ENCODE measurements at places on chromosomes 6 and 20.

DNA sequence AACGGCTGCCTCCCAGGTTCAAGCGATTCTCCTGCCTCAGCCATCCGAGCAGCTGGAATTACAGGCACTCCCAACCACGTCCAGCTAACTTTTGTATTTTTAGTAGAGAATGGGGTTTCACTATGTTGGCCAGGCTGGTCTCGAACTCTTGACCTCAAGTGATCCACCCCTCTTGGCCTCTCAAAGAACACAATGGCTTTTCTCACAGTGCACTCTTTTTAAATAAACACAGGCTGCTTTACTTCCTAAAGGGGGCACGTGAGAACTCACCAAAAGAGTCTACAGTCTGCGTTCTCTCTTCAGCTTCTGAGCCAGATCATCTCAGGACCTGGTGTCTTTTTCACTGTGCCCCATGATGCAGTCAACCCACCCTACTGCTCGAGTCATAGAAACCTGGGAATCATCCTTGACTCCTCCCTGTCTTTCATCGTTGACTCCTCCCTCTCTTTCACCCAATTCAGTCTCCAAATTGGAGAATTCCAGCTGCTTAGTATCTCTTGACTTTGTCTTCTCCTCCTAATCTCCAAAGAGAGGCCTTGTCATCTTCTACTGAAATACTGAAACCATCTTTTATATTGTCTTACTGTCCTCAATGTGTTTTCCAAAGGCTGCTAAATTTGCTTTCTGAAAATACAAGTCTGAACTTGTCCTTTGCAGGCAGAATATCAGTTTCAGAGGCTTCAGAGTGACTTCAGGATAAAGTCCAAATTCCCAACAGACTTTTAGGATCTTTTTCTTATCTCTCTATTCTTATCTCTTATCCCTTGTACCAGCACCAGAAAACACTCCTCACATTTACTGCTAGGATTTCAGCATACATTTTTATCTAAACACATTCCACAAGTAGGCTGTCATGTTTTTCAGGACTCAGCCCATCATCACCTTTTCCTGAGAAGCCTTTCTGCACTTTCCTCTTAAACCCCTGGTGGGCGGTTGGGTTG, 323.4 kb downstream of the SYNE1 start:
- no peak for DNase-seq

- no peak for DNase-seq
These were observed 71.4 kb downstream of the BMP7 start for GRCh38 chr20:57195023-57195422.

GRCh38 chr20:60649541-60649940, 602.5 kb upstream of the CDH4 start:
- no peak for DNase-seq

- no peak for DNase-seq
These were observed at the start of gene CASS4 for GRCh38 chr20:56411759-56412472. TSS of gene CASS4 (plus strand) at chr20:56412260. CDS start at chr20:56412459, 199 bp downstream.

DNA sequence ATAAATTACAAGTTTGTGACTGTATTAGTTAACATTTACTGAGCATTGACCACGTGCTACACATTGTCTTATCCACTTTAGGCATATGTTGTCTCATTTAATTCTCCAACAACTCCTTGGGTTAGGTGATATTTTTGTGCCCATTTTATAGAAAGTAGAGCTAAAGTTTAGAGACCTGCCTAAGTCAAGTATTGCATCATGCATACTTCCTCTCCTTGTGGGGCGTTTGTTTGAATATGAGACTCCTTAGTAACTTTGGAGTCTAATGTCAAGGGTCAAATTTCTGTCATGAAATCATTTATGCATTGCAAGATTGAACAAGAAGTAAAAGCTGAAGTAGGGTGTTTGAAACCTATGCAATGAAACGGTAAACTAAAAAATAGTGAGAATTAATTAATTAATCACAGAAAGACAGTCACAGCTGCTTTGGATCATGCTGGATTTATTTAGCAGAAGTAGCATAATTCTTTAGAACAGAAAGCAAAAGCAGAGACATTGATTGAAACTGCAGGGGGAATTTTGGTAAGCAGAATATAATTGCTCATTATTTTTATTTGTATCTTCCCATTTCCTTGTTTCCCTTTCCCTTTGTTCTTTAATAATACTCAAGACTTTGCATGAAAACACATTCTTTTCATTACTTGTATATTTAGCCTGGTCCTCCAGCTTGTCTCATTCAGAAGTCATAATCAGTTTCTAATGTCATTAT, 1374.4 kb upstream of the GJE1 start:
- no peak for DNase-seq

DNA sequence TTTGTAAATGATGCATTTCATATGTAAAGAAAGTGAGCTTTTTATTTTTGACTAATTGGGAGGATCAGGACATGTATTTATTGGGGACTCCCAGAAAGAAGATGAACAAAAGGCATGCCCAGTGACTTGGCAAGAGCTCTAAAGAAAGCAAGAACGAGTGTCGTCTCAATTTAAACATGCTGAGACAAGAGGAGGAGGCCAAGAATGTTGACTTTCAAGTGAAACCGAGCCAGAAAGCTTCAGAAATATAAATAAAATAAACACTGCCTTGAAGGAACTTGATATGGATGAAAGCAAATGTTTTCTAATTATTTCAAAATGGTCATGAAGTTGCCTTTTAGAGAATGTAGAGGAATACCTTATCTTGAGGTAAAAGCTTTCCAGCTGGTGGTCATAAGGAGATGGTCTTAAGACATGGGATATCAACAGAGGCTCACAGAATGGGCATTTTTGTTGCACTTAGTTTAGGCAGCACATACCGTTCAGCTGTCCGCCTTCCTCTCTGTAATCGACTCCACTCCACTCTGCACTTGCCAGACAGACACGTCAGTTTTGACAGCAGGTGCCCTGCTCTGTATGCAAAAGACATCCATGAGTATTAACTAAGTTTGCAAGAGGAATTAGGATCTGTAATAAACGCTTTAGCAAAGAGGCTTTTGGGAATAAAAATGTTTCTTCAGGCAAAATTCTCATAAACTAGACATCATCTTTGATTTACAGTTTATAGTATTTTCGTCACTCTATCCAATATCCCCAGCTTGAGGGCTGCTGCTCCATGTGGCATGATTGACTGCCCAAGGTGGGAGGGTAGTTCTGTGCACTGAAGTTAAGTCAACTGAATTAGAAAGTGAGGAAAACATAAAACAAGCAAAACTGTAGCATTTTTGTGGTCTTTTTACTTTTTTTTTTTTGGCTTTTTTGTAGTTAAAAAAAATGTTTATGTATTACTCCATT, 613.1 kb downstream of the PKHD1 start:
- no peak for DNase-seq

GRCh38 chr20:46826343-46826984, 68.2 kb upstream of the EYA2 start:
- DNase-seq: no peak

DNA sequence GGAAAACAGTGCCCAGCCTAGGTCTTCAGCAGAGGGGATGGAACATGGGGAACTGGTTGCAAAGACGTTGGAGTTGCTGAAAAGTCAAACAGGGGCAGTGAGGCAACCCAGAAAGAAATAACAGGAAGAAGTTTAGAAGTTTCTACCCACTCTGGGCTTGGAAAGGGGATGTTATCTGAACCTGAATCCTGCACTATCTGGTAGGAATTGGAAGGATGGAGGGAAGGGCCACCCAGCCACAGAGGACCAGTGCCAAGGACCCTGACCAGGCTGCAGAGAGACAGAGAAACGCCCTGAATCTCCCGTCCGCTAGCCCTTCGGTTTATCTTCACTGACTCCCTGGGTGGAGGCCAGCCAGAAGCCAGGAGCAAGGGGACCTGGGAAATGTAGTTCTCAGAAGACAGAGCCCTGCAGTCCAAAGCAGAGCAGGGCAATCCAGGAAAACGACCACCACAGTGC, 217.3 kb upstream of the RREB1 start:
- no peak for DNase-seq

DNA sequence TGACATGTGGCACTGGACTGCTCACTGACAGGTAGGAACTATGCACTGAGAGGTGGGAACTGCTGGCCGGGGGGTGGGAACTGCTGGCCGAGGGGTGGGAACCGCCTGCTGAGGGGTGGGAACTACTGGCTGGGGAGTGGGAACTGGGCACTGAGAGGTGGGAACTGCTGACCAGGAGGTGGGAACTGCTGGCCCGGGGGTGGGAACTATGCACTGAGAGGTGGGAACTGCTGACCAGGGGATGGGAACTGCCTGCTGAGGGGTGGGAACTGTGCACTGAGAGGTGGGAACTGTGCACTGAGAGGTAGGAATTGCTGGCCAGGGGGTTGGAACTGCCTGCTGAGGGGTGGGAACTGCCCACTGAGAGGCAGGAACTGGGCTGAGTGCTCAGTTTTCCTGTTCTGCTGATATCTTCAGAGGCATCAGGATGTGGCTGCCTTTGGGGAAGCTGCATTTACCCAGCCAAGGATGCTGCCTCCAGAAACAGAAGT, 90.2 kb downstream of the THBS2 start:
- DNase-seq: no peak

DNA sequence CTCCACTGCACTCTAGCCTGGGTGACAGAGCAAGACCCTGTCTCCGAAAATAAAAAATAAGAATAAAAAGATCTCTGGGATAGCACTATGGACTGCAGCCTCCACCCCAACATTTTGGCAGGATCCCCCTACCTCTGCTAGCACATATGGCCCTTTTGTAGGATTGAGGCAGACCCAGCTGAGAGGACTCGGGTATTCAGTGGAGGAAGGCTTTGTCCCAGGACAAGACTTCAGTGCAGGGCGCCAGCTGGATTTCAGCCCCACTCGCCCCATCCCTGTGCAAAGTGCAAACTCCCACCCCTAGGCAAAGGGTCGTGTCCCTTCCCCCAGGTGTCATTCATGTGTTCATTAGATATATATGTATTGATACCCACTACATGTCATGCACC, 84.6 kb upstream of the SLC22A16 start:
- DNase-seq: no peak

DNA sequence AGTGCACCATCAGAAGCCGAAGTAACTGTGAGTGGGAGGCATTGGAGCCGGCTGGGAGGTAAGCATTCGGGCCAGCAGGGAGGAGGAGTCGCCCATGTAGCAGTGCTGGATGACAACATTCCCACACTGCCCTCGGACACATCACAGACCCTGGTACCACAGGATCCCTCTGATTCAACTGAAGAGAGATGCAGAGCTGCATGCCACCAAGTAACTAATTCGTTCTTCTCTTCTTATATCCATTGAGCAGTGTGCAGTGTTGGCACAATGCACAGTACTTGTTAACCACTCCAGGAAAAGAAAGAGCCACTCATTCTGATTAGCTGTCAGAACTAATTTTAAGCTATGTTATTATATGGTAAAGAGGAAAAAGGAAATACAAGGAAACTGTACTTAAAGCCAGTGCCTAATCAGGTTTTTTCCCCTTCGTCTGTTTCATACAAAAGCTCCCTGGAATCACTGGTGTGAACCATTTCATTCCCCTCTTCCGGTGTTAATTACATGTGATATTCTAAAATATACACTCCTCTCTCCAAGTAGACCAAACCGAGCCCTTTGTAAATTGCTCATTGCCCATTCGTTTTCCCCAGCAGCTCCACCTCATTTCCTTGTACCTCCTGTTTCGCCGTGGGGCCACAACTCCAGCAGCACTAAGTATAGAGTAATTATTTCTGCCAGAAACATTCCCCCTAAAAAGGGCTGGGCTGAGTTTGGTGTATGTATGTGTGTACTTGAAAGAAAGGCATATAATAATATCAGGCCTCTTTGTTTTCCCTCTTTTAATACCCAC, 32.4 kb upstream of the ADTRP start:
- no peak for DNase-seq

DNA sequence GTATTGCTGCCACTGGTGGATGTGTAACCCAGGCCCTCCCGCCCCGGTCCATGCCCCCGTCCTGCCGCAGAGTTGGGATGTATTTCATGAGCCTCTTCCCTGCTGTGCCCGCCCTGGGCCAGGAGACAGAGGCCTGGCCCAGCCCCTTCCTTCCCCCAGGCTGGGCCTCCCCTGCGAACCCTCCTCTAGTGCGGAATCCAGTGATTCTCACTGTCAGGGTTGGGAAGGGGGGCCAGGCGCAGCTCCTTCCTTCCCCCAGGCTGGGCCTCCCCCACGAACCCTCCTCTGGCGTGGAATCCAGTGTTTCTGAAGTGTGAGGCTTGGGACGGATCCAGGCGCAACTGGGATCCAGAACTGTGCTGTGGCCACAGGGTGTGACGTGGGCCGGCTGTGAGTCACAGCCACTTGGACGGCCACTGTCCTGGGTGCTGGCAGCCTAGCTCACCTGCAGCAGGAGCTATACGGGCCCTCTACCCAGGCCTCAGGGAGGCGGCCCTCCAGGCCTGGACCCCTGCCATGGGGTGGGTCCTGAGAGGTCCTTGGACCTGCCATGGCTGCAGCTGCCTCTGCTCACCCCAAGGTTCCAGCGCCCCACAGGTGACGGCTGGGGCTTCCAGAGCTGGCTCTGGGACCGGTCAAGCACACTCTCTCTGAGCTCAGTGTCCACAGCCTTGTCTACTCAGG, 28.3 kb downstream of the COL20A1 start:
- no peak for DNase-seq

GRCh38 chr6:29829766-29830165, 2.1 kb downstream of the HLA-G start:
- no peak for DNase-seq

- no peak for DNase-seq
These were observed 178.2 kb upstream of the HEY2 start for GRCh38 chr6:125571207-125571755.

- DNase-seq: no peak
These were observed 49.3 kb upstream of the E2F3 start for GRCh38 chr6:20352346-20352745.

- DNase-seq: no peak
These were observed 8.0 kb downstream of the ZBTB24 start for GRCh38 chr6:109474995-109475394.

- no peak for DNase-seq
These were observed 510.2 kb upstream of the SULF2 start for GRCh38 chr20:48295445-48295903.

- DNase-seq: no peak
These were observed 154.0 kb downstream of the JARID2 start for GRCh38 chr6:15399641-15400470.
